ENCODE measurements at places on chromosomes 1 and 21.
A peak's percentile ranks its signal among the peaks of the same experiment; 100 is the strongest.

DNA sequence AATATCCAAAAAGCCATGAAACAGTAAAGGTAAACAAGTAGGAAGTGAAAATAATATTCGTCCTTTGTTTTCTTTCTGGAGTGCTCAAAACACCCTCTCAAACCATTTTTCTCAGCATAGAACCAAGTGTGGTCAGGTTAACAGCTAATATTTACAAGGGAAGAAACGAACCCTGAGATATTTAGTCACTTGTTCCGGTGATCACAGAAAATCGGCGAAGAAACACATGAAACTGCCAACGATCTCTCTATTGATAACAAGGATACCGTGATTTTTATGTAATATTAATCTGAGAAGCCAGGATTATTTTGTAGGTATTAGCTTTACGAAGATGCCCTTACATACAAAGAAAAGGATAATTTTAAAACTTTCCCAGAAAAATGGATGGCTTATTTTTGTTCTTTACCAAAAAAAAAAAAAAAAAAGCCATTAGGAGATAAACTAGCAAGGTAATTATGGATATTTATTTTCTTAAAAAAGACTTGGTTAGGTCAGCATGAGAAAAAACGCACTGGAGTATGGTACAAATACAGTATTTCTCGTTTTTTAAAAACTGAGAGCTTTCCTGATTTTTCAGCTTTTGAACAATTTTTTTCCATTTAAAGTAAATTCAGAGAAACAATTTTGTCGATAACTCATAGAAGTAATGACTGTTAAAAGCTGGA, 107.3 kb upstream of the HNRNPU start:
- DNase-seq = no peak

GRCh38 chr1:223479261-223479660, 86.0 kb downstream of the CCDC185 start:
- DNase-seq = no peak

- no peak for DNase-seq
Measured at GRCh38 chr21:28804089-28804670, 188.5 kb downstream of the LTN1 start.

DNA sequence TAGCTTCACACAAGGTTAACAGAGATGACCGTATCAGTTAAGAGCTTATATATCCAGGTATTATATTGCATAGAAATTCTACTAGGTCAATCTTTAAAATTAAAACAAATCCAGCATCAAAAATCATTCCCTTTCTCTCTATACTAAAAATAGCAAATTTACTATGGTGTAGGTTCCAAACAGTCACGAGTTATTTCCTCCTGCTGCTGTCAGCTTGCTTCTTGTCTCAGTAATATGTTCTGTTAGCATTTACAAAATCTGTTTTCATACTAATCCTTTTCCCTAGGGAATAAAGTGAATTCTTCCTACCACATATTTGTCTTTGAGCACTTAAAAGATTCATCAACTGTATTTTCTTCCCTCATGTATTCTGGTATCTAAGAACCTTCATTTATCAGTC, 2.5 kb downstream of the WDR26 start:
- no peak for DNase-seq

DNA sequence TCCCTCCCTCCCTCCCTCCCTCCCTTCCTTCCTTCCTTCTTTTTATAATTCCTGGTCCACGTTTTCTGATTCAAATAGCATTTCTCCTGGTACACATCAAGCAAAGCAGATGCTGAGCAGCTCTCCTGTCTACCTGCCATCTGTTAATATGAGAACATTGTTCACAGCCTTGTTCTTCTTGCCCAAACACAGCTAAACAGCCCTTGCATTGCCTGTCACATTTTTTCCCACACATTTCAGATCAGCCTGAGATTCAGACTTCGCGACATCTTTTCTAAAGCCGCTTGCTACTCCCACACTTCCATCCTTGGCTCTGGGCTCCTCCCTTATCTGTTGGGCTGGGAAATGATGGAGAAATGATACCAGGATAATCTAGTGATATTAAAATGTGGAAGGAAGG, 200.5 kb downstream of the PCP4 start:
- no peak for DNase-seq

DNA sequence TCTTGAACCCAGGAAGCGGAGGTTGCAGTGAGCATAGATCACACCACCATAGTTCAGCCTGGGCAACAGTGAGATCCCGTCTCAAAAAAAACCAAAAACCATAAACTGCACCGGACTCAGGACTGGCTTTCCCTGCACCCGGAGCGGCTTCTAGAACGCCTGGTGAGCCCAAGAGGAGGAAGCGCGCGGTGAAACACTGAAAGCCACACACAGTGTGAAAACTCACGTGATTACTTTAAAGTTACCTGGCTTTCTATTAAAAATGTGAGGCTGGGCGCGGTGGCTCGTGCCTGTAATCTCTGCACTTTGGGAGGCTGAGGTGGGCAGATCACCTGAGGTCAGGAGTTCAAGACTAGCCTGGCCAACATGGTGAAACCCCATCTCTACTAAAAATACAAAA, 7.0 kb upstream of the TRAPPC10 start:
- no peak for DNase-seq

GRCh38 chr21:42218836-42219605, at the start of gene ABCG1:
Gene ABCG1, plus strand, starts transcription at chr21:42219140. Its CDS starts 123 bp downstream, at chr21:42219263.
- DNase-seq = no peak

GRCh38 chr1:162407539-162407938, 4.4 kb downstream of the SH2D1B start:
- DNase-seq = no peak

GRCh38 chr21:42971897-42972275, 2.5 kb upstream of the PKNOX1 start:
- DNase-seq = no peak

DNA sequence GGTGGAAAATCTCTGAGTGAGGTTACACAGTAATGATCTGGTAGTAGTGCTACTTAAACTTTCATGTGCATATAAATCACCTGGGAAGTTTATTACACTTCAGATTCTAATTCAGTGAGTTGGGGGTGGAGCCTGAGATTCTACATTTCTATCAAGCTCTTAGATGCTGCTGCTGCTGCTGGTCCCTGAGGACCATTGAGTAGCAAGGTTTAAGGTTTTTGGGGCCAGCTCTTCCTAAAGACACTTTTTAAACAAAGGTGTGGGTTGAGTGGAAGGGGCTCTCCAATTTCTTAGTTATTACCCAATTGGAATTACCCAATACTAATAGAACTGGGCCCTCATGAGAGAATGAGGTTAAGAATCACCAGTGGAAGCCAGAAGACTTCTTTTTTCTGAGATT, 29.5 kb downstream of the KCNA3 start:
- DNase-seq = no peak

DNA sequence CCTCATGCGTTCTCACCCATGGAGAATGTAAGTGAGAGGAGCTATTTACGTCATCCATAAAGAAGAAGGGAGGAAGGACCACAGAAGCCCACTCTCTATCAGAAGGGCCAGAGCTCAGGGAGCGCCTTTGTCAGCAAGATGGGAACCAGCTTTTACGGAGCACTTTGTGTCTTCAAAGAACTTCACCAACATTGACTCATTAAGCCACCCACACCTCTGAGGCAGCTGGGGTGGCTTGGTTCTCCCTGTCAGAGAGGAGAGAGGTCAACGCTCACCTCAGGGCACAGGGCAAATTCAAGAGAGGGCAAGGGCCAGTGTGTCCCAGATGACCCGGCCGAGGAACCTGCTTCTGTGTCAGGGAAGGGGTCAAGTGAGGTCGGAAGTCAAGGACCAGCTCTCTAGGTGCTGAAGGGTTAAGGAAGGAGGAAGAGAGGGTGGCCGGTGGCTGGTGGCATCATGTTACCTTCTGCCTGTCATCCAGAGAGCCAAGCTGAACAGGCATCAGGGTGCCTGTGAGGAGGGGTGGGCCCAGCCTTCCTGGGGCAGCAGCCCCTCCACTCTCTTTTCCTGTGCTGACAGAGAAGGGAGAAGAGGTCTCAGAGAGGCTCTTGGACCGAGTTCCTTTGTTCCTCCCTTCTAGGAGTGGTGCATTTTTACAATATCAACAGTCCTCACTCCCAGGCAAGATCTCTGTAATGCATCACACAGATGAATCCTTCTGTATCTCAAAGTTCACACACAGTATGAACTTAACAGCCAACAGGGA, 109.0 kb downstream of the ETS2 start:
- DNase-seq = no peak

GRCh38 chr1:185377831-185378230, 60.8 kb upstream of the IVNS1ABP start:
- DNase-seq = no peak

DNA sequence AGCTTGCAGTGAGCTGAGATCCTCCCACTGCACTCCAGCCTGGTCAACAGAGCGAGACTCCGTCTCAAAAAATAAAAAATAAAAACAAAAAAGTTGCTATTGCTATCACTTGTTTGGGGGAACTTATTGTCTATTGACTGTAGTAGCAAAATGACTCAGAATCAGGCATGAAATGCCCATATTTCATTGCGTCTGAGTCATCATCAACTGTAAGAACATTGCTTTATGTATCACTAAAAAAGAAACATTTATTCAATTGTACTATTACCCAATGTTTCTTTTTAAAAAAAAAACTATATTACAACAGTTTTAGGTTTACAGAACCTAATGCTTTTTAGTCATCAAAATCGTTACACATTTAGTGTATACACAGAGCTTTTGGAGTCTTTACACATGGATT, 91.0 kb upstream of the FMN2 start:
- peak; percentile 6 for DNase-seq

DNA sequence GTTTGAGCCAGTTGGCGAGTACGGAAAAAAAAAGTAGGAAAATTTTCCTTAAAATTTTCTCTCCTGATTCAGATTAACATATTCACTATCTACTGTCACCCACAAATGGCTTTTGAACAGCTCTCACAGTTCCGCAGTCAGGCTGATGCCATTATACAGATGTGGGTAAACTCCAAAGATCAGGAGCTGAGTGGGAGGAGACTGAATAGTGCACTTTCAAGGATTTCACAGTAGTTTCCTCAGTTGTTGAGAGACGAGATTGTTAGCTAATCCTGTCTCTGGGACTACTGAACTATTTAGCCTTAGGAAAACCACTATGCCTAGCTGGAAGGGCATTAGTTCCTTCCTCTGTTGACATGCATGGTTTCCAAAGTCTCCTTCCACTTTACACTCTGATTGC, 3.2 kb upstream of the DISP1 start:
- DNase-seq = no peak

- DNase-seq = no peak
Measured at GRCh38 chr1:14855268-14855667, 256.8 kb downstream of the KAZN start.

DNA sequence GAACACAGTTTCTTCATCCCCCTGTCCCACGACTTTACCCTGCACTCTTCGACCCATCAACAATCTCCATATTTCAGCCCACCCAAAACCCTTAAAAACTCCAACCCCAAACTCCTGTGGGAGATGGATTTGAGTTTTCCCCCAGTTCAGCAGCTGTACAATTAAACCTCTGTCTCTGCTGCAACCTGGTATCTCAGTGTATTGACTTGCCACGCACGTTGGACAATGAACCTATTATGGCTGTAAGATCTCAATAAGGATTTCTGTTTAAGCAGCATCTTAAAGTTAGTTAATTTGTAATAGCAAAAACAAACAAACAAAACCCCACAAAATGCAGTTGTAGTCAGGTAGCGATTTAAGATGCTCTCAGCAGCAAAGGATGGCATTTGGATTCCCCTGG, 119.1 kb downstream of the TGFBR3 start:
- no peak for DNase-seq

GRCh38 chr21:42818328-42818749, 61.0 kb downstream of the WDR4 start:
- DNase-seq = peak; percentile 44

- DNase-seq = no peak
Measured at GRCh38 chr21:42739061-42739931, 85.9 kb downstream of the PDE9A start.

GRCh38 chr1:198610362-198610761, 28.5 kb upstream of the PTPRC start:
- DNase-seq = no peak

GRCh38 chr1:32893198-32894018, 7.1 kb downstream of the HPCA start:
- no peak for DNase-seq

DNA sequence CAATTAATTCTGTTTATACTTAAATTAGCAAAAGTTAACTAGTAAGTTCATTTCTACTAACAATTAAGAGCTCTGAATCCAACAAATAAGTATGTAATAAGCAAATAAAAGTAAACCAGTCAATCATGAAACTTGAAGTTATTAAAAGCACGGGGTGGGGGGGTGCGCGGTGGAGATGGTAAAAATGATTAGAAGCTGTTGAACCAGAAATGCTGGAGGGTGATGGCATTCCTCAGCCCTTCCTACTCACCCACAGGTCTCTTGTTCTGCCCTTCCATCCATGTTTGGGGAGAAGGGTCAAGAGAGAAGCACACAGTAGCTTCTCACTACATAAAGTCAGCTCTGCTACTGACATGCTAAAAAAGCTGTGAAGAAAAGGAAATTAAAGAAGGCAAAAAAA, 63.5 kb downstream of the AKT3 start:
- DNase-seq = peak; percentile 33

GRCh38 chr1:191558379-191558778, 599.9 kb upstream of the RGS18 start:
- DNase-seq = no peak

- peak; percentile 98 for DNase-seq
Measured at GRCh38 chr21:45363921-45364467, 41.0 kb upstream of the COL18A1 start.

- DNase-seq = peak; percentile 74
Measured at GRCh38 chr1:31562707-31563360, 13.5 kb upstream of the TINAGL1 start.

DNA sequence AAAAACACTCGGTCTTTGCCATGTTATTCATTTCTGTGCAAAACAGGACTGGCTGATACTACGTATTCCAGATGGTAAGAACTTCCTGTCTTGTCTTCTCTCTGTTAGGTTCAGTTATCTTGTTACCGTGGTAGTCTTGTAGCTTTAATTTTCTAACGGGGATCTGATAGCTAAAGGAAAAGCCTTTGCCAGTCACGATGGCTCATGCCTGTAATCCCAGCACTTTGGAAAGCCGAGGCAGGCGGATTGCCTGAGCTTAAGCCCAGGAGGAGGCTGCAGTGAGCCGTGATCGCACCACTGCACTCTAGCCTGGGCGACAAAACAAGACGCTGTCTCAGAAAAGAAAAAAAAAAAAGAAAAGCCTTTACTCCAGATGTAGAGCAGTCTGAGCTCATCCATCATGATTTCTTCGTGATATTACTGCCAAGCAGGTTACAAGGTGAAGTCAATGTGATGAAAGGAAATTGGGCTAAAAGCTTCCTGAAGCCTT, 11.1 kb upstream of the MSTO1 start:
- DNase-seq = peak; percentile 13

DNA sequence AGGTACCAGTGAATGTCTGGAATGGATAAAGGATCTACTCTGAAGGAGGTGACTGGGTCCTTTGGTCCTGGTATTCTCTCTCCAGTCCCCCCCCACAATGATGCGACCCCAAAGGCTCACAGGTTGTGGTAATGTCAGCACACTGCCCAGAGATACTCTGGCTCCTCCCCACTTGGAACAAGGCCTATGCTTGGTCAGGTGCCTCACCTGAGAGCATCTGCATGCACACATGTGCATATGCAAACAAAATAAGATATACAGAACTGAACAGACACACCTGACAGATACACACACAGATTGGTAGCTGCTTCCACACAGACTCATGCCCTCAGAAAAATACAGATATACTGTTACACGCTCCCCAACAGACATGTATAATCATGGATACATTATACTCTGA, 33.5 kb downstream of the DMAP1 start:
- no peak for DNase-seq
